ENCODE measurements at places on chromosomes 5 and 9.

DNA sequence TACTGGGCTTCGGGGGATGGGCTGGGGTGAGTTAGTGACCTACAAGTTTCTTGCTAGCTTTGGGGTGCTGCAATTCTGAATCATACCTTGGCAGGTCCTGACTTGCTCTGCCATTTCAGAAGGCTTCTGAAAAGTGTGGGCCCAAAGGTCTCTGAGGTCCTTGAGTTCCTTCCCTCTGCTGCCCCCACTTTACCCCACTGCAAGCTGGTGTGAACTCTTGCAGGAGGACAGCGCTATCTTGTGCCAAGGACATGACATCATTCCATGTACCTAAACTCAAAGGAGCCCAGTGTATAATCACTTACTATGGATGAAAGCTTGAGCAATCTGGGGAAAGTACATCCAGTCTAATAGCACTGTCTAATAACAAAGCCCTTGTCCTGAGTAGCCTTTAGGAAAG, 157.4 kb downstream of the RMI1 start:
- DNase-seq: no peak

GRCh38 chr9:254516-254915, 39.9 kb downstream of the DOCK8 start:
- no peak for DNase-seq

DNA sequence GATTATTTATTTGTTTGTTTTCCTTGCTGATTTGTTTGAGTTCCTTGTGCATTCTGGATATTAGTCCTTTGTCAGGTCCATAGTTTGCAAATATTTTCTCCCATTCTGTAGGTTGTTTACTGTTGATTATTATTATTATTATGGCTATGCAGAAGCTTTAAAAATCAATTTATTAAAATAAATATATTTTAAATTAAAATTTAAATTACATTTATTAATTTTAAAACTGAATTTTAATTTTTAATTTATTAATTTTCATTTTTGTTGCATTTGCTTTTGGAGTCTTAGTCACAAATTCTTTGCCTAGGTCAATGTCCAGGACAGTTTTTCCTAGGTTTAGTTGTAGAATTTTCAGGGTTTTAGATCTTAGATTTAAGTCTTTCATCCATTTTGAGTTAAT, 50.9 kb downstream of the SVEP1 start:
- DNase-seq: no peak

- DNase-seq: no peak
Measured at GRCh38 chr9:76876098-76876497, 29.8 kb downstream of the PRUNE2 start.

- no peak for DNase-seq
Measured at GRCh38 chr9:133956520-133957076, 35.5 kb downstream of the VAV2 start.

DNA sequence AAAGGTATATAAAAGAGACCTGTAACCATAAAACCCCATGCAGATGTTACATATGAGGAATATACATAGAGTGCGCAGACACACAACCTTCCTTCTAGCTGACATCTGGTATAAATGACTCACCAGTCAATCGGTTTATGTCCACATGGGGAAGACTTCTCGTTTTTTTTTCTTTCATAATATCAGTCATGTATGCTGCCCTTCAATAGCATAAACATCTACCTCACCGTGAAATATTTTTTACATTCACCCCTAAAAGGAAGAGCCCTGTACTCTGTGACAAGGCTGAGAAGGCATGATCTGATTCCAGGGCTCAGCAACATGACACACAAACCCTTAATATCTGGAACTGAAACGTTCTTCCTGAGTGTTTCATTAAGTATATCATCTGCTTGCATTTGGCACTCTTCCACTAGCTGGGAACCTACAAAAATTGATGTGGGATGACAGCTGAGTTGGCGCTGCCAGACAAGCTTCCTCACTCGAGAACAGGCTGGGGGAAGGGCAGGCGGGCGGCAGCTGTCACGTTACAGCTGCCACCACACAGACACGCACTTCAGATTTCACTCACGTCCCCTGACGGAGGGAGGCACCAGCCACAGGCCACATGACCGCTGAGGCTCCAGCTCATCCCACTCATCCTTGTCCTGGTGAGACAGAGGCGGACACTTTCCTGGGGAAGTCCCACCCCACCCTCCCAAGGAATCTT, 74.2 kb downstream of the SHB start:
- DNase-seq: peak; percentile 45

GRCh38 chr5:43631182-43631910, 28.4 kb downstream of the NNT start:
- DNase-seq: no peak

DNA sequence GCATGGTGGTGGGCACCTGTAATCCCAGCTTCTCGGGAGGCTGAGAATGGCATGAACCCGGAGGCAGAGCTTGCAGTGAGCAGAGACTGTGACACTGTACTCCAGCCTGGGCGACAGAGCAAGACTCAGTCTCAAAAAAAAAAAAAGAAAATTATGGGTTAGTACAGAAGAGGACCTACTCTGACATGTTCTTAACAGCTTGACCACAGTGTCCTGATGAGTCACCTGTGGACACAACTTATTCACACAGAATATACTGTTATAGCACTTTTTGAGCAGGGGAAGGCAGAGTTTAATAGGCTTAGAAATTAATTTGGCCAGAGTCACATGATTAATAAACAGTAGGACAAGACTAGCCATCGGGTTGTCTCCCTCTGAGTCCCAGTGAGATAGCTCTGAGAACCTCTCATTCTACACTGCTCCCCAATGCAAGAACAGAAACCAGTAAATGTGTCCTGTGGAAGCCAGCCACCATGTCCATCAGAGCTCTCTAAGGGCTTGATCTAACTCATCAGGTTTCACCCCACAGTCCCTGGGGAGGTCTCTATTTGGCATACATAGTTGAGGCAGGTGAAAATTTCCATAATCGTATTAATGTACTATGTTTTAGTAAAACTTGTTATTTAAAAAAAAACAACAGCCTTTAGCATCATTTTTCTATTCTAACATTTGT, 1077.9 kb upstream of the C9orf72 start:
- no peak for DNase-seq

GRCh38 chr9:116942593-116943061, 255.5 kb downstream of the TRIM32 start:
- no peak for DNase-seq

DNA sequence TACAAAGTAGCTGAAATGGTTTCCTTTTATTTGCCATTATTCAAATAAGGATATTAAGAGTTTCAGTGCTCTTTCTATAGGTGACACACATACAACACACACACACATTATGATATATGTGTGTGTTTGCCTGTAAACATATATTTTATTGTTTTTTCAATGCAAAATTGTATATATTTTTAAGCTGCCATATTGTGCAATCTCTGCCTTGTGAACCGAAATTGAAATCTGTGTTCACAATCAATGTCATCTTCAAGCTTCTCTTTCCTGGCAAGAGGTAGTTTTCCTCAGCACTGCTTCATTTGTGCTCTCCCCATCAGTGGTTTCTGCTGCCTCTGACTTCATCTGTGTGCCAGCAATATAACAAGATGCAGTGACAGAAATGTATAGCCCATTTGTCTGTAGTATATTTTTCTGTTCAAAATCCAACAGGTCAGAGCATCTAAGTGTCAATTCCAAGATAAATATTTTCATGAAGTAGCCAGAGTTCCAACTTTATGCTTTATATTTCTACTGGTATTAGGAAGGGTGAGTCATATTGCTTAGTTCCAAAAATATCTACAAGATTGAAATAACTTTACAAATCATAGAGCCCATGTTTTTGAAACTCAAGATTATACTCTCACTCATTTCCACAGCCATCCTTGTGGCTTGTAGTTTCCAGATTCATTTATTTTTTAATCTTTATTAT, 1704.8 kb upstream of the CDH9 start:
- no peak for DNase-seq

DNA sequence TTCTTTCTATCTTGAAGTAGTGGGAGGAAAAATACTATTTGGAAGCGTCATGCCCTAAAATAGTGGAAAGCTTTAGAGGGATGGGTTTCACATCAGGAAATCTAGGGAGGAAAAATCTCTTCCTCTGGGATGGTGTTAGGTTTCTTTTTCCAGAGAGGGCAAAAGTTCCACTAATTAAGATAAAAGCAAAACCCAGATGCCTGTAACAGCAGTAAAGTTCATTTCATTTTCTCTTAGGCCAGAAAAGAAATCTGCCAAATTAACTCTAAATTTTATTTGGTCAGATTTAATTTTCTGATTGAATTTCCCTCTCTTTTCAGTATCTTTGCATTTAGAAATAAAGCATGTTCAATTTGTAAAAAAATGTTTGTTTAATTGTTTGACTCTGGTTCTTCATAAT, 88.8 kb downstream of the LURAP1L start:
- DNase-seq: no peak

- DNase-seq: no peak
Measured at GRCh38 chr5:33460210-33460609, 19.4 kb downstream of the TARS1 start.

GRCh38 chr5:15574806-15575325, 74.9 kb downstream of the FBXL7 start:
- DNase-seq: no peak

DNA sequence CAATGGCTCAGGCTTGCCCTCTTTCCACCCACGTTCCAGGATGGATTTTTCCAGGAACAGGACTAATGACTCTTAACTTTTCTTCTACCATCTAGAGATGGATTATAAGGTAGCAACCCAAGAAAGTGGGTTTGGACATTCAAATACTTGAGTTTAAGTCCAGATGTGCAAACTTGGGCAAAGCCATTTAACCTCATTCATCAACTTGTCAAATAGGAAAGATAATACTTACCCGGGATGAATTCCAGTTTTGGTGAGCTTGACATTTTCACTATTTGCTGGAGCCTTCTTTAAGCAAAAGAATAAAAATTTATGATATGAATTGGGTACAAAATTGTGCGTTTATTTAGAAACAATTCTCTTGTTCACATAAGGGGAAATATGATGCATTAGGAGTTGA, 44.3 kb upstream of the ZBED3 start:
- DNase-seq: no peak

GRCh38 chr5:148820461-148821395, 5.7 kb upstream of the ADRB2 start:
- no peak for DNase-seq

- peak; percentile 53 for DNase-seq
Measured at GRCh38 chr5:68344447-68345111, 129.0 kb downstream of the PIK3R1 start.

GRCh38 chr5:172361566-172362238, 78.1 kb upstream of the UBTD2 start:
- DNase-seq: no peak

GRCh38 chr5:177412603-177413233, 3.4 kb upstream of the F12 start:
- no peak for DNase-seq

- DNase-seq: no peak
Measured at GRCh38 chr5:150587856-150588595, 52.4 kb upstream of the SYNPO start.

- DNase-seq: no peak
Measured at GRCh38 chr5:35356725-35357124, 126.4 kb upstream of the PRLR start.

GRCh38 chr9:134526584-134527477, 114.8 kb upstream of the COL5A1 start:
- no peak for DNase-seq

DNA sequence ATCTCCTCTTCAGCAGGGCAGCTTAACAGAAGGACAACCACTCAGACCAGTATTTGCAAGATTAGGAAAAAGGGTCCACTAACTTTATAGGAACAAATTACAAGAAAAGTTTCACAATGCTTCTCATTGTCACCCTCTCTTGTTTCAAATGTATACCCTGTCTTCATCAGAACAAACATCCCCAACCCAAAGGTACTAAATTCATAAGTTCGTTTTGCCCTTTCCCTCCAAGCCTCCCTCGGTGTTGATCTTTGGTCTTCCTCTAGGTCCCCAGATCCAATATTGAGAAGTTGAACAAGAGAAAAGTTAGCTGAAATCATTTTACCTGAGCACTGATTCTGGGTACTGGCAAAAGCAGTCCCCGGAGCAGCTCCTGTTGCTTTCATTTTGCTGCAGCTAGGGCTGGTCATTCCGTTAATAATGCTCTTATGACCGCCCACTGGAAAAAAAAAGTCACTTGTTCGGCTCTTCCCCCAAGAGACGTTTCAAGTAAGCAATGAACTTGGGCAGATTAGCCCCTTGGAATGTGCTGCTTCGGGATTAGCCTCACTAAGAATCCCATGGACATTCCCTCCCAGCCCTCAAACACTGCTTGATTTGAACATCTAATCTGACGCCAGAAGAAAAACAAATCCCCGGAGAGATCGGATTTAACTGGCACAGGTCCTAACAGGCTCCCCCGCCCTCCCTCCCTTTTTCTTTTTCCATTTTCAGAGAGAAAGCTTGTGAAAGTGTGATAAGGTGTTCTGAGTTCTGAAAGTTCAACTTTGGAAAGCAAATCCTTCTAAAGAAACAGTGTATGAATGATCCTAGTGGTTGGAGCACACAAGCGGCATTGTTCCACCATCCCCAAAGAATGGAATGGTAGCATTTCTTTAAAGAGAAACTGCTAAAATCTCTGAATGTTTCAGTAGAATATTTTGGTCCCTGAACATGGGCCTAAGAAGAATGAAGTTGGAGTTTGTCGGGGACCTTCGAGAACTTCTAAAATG, 252.5 kb downstream of the TRPM3 start:
- DNase-seq: no peak

- no peak for DNase-seq
Measured at GRCh38 chr5:123359454-123360200, 63.6 kb downstream of the CEP120 start.

GRCh38 chr5:172102913-172103626, 85.0 kb downstream of the STK10 start:
- DNase-seq: no peak

DNA sequence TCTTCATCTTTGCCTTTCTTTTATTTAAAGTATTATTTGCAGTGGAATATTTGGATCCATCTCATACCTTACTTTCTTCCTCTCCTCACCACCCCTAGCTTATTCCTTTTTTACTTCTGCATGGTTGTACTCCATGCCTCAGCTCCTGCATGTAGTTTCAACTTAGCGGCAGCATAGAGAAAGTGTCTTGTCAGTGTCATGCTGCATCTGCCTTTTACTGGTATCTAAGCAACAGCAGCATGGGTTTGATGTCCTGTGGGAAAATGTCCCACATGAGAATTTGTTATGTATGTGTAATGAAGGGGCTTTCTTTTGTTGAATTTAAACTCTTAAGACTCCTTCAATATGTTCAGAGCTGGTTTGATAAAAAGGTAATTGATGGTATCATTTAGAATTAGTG, 20.6 kb downstream of the TCERG1 start:
- DNase-seq: no peak

DNA sequence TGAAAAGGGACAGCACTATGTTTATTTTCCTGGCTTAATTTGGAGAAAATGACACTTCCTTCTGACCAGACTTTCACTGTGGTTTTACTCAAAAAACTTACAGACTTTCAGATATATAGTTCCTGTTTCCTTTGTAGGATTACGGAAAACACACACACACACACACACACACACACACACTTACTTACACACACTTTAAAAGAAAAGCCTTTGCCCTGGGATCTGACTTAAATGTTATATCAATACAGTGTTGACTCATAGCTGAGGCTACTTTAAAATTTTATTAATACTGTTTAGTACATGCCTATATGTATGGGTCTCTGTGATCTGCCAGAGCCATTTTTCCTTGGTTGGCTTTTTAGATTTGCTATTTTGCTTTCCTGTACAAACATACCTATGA, 758.3 kb downstream of the DNAH5 start:
- DNase-seq: no peak

All from liver (tissue), 10 donors.